ENCODE measurements at places on chromosomes 3 and 15.

GRCh38 chr15:96331144-96331944 is 844 bp downstream of the NR2F2 start:
- DNase-seq, result peak; percentile 62

DNA sequence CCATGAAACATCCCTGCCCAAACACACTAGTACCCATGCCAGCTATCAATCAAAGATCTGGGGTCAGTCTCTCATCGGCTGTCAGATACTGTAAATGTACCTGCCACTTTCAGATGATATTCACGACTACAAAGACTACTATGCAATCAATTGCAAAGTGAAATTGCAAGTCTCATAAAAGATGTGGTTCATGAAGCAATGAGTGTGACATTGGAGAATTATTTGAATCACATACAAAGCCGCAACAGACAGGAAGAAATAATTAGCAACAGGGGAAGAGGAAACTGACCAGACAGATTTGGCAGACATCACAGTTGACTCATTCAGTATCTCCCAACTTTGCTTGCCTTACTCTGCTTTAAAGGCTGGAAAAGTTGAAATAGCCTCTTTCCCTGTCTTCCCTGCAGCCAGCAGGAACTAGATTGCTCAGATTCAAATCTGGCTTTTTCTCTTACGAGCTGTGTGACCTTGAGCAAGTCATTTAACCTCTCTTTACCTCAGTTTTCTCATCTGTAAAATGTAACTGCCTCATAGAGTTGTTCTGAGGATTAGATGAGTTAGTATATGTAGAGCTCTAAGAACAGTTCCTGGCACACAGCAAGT is 95.7 kb upstream of the C3orf80 start:
- DNase-seq, result no peak

DNA sequence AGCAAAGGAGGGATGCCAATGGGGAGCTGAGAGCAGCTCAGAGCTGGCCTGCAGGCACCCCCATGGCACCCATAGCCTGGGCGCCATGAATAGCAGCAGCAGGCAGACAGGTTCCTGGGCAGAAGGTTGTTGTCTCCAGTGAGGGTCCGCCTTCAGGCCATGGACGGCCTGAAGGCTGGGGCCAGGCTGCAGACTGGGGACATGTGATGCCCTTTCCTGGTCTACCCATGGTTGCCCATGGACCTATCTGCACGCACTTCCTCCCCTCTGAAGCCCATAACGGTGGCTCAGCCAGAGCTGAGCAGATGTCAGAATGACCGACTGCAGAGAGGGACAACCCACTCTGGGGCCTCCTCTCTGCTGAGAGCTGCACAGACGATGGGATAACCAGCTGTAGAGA is 256.8 kb downstream of the PLOD2 start:
- DNase-seq, result no peak

GRCh38 chr15:68609629-68610028 is 30.8 kb downstream of the CORO2B start:
- no peak for DNase-seq

- DNase-seq, result no peak
Measured at GRCh38 chr3:112001526-112001925, 2.8 kb downstream of the TAGLN3 start.

- DNase-seq, result no peak
Measured at GRCh38 chr3:183527428-183528379, 27.8 kb downstream of the KLHL6 start.

DNA sequence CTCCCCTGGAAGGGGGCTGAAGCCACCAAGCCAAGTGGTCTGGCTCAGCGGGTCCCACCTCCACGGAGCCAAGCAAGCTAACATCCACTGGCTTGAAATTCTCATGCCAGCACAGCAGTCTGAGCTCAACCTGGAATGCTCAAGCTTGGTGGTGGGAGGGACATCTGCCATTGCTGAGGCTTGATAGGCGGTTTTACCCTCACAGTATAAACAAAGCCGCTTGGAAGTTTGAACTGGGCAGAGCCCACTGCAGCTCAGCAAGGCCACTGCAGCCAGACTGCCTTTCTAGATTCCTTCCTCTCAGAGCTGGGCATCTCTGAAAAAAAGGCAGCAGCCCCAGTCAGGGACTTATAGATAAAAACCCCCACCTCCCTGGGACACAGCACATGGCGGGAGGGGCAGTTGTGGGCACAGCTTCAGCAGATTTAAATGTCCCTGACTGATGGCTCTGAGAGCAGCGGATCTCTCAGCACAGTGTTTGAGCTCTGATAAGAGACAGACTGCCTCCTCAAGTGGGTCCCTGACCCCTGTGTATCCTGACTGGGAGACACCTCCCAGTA is 23.2 kb upstream of the IGSF10 start:
- DNase-seq, result no peak

GRCh38 chr3:58419780-58420507 is 13.7 kb downstream of the PDHB start:
- no peak for DNase-seq

DNA sequence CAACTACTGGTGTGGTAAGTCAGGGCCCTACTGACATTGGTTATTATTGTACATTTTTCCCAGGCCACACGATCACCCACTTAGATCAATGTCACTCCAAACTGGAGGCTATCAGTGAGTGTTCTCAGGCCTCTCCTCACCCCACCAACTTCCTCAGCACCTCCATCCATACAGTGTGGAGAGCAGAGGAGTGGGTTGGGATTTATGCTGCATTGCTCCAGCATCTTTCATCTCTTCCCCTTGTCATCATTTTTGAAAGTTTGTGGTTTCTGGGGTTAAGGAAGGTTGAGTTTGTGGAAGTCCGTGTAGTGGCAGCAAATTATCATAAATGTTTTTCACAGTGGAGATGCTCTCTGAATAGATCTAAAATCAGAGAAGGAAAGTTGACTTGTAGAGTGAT is 60.2 kb downstream of the TLNRD1 start:
- no peak for DNase-seq

DNA sequence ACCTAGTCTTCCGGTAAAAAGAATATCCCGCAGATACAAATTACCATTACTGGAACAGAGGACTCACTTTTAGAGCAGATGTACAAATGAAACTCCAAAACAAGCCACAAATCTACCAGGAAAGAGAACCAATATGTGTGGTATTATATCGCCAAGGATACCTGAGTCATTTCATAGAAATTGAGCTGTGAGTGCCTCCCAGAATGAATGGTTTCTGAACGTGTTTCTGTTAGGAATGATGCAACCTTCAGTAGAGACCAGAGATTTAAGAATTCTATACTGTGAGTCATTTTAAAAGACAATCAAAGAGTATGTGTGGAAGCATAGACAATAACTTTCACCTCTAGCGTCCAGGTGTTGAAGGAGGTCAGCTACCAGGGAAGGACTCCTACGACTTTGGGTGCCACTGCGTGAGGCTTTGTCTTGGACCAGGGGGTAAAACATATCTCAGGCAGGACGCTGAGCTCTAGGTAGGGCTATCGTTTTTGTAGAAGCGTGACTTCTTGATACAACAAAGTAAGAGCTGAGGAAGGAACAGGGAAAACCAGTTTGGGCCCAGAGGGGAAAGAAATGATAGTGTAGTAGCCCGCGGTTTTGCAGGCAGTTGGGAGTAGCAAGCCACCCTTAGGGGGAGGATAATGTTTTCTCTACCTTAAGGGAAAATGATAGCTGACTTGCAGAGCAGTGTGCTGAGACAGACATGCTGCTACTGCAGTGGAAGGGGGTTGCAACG is 210.4 kb downstream of the TP63 start:
- no peak for DNase-seq

DNA sequence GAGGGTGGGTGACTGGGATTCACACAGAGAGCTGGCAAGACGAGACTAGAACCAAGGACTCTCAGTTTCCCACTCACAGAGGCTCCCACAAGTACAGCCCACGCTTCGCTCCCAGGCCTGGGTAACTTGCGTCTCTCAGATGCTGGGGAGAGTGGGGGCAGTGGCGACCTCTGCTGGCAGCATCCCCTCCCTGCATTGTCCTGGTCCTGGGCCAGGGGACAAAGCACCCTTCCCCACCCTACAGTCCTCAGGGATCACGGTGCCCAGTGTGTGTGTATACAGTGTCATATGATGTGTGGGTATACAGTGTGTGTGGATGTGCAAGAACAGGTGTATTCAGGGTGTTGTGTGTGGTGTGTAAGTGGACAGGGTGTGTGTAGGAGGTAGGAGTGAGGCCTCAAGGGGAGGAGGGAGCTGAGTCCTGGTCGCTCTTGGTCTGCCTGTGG is 12.8 kb downstream of the VILL start:
- DNase-seq, result peak; percentile 60

DNA sequence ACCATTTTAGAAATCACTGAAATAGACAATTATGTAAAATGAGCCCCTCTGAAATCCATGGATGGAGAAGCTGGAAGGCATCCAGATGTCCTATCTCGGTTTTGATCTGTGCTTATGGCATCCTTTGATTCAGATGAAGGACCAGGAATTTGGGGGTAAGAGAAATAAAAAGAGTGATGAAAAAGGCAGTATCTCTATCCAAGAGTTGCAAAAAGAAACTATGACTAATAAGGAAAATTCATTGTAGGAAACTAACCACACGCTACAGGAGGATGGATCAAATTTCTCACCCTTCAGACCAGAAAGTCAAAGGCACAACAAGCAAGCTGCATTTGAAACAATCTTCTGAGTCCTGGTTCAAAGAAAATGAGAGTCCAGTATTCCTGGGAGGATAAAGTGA is 34.8 kb downstream of the SRGAP3 start:
- no peak for DNase-seq

DNA sequence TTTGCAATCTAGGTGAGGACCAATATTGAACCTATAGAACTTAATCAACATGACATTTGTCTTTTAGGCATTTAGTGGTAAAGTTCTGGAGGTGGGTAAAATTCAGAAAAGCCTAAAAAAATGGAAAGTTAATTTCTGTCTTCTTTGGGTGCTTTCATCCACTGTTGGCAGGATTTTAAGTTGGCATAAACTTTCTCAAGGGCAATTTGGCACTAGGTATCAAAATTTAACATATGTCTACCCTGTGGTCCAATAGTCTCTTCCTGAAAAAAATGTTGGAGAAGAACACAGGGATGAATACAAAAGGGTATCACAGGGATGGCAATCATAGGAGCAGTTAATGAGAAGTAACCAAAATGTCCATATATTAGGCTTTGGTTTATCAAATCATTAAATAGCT is 227.0 kb upstream of the WNT5A start:
- DNase-seq, result no peak

DNA sequence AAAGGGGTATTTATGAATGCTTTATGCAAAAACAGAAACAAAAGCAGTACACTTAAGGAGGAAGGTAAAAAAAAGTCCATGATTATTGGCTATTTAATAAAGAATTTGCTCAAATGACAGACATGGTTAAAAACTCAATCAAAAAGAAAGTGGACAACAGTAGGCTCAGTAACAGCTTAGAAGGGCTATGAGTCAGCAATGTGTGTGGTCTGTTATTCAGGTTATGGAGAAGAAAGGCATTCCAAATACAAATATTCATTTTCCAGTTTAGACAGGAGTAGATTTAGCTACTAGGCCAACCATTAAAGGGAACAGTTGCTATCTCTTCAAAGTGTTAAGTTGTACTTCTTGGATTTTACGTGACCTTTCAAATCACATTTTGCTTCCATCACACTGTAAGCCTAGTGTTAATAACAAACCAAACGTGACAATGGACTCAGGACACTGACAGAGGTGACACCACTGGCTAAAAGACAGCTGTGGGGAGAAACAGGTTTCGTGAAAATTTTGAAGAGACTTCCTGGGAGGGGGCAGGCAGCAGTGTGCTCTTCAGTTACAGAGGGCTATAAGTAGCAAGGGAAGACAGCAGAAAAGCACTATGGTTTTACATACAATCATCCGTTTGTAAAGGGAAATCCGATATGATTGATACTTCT is 41.7 kb upstream of the MYO5C start:
- no peak for DNase-seq

DNA sequence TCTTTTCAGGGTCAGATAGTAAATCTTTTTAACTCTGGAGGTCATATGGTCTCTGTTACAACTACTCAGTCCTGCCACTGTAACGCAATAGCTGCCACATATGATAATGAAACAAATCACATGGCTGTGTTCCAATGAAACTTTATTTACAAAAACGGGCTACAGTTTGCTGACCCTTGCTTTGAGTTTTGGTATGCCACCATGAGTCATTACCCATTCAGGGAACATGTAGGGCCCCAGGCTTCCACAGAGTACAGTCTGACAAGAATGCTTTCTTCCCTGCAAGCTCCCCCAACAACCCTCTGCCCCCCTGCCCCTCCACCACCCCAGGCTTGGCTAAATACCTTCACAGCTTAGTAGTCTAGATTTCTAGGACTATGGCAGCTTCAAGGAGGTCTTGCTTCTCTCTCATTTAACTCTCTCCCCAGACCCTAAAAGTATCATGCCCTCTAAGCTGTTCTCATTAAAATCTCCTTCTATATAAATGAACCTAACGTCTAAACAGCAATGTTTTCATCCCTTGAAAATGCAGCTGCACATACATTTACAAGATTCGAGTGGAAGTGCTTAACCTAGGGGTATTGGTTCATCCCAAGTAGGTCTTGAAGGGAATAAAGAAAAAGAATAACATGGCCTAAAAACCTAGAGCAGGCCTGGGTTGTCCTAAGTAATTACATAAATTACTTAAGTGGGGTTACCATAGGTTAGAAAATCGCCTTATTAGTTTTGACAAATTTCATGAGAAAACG is 117.8 kb upstream of the PRICKLE2 start:
- DNase-seq, result no peak

- no peak for DNase-seq
Measured at GRCh38 chr3:171774521-171774920, 35.8 kb downstream of the PLD1 start.

DNA sequence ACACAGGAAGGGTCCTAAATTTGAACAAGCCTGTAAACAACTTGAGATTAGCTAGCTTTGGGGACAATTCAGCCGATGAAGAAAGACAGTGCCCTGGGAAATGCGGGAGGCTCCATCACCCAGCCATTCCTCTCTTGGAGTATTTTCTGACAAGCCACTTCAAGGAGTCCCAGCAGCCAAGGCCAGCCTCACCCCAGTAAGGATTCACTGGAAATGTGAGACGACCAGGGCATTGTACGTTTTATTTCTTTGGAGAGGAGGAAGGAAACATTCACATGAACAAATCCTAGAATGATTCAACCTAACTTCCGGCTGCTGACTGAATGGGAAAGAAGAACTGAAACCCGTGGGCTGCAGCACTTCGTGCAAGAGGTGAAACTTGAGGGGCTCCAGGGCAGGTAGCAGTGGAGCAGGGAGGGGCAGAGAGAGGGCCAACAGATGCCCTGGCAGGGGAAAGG is 116.4 kb upstream of the ARHGEF3 start:
- peak; percentile 51 for DNase-seq

DNA sequence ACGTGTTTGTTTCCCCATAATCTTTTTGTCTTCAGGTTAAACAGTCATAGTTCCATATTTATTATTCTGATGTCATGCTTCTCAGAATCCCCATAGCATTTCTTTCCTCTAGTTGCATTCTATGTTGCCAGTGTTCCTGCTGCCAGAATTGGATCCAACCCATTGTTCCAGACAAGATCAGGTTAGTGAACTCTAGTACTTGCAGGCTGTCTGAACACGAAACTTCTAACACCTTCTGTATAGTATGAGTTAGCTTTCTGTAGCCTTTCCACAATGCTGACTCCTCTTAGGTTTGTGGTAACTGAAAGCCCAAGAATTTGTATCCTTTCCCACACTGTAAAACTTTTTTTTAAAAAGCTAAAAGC is 88.0 kb upstream of the ROPN1 start:
- DNase-seq, result no peak

- DNase-seq, result no peak
Measured at GRCh38 chr3:172315401-172316091, 132.7 kb downstream of the GHSR start.
